AML-193 (cell line): ENCODE measurements at places on chromosomes 6 and 20.

DNA sequence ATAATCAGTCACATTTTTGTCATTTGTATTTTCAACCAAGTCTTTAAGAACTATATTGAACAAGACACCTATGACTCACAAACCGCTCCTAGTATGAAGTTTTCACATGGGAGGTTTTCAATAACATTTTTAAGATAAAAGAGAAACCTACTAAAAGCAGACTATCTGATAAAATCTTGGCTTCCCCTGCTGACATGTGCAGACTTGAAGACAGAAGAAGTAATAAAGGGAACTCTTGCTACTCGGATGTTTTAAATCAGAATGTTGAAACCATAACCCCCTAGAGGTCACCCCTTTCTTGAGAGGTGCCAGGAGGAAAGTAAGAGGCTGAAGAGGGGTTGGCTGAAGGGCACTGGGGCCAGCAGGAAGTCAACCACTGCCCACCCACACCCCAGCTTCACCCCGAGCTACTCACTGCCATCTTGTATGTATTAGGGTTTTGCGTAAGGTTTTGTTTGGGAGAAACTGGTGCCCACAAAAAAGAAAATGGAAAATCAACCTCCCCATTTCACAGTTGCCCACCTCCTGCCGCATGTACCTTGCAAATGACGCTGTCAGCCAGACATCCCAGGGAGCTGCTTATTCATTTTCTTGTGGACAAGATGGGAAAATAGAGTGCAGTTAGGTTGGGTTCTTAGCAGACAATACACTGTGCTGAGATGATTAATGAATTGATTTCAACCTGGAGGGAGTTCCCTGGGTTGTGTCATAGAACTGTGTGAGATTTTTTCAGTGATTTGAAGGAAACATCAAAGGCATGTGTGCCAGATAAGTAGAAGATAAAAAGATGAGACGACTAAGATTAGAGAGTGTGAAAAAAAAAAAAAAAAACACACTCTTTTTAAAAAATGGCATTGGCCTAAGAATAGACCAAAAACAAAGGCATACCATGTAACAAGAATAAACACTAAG lies 83.2 kb upstream of the TAB2 start:
- peak; percentile 30 for DNase-seq

DNA sequence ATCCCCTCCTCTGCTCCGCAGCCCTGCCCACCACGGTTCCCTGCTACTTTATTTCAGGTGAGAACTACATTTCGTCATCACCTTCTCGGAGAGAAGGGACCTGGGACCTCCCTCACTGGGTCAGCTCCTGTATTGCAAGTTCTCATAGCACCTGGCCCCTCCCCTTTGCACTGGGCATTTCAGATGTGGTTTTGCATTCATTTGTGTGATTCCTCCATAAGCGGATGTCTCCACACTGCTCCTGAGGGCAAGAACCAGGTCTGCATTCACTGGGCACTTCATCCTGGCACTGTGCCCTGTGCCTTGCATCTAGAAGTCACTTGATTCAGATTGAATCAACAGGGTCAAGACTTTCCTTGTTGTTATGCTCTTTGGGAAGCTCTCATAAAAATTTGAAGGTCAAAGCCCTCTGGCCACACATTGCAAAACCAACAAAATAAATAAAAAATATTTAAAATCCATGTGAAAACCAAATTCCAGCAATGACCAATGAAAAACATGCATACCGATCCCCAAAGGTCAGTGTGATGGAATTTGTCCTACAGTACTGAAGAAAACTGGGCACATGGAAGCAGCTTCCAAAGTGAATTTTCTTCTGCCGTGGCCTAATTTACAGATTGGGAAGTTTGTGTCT lies 89.1 kb upstream of the F13A1 start:
- DNase-seq: no peak

DNA sequence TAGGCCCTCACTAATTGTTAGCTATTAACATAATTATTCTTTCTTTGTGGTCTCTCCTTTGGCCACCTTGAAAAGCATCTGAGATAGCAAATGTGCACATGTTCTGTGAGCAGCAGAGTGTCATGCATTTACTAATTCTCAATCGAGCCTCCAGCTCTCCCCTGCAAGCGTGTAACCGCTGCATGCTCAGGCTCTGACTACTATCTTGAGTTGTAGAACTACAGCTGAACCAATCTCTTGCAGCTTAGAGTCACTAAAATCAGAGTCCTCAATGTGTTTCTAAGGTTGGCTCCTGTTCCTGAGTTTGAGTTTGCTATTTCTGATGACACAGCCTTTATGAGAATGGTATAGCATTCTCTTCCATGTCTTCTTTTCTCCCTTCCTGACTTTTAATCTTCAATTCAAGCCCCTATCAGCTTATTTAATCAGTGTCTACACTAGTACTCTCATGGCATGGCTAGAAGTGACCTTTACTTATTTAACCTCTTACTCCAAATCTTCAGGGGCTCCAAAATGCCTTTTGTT lies 65.5 kb downstream of the PPP1R3G start:
- no peak for DNase-seq

GRCh38 chr20:45320948-45321595 lies 13.0 kb upstream of the MATN4 start:
- peak; percentile 65 for DNase-seq

- DNase-seq: no peak
Observed at GRCh38 chr20:33890557-33890956, 79.4 kb downstream of the CHMP4B start.

- no peak for DNase-seq
Observed at GRCh38 chr20:43667341-43668132, 623 bp downstream of the MYBL2 start.

DNA sequence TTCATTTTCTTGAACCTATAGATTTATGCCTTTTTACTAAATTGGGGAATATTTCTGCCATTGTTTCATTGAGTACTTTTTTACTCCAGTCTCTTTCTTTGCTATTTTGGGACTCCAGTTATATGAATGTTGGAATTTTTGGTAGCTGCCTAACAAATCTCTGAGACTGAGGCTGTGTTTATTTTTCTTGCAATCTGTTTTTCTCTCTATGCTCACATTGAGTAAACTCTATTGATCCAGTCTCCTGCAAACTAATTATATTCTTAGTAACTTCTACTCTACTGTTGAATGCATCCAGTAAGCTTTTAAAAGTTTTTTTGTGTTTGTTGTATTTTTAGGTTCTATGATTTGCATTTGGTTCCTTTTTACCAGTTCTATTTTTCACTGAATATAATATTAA lies 903.4 kb upstream of the GJE1 start:
- DNase-seq: no peak

- DNase-seq: no peak
Observed at GRCh38 chr6:10323018-10323417, 91.9 kb downstream of the TFAP2A start.

GRCh38 chr20:62388839-62389600 lies 2.1 kb downstream of the RPS21 start:
- DNase-seq: no peak

GRCh38 chr20:62489932-62490263 lies 14.1 kb upstream of the GATA5 start:
- no peak for DNase-seq

DNA sequence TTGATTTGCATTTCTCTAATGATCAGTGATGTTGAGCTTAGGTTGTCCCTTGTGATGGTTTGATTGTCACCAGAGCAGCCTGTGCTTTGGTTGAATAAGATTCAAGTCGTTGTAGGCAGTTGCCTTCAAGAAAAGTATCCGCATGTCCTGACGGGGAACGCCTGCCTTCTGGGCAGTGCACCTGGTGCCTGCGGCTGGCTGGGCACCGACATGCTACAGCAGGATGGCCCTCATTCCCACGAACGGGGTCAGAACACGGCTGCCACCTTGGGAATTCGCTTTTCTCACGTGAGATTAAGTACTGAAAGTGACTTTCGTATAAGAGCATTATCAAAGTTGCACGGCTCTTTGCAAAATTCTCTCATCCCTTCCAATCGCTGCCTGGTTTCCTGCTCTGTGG lies 78.4 kb downstream of the CDH4 start:
- DNase-seq: no peak

GRCh38 chr6:27901801-27902200 lies 10.4 kb downstream of the OR2B2 start:
- DNase-seq: no peak

DNA sequence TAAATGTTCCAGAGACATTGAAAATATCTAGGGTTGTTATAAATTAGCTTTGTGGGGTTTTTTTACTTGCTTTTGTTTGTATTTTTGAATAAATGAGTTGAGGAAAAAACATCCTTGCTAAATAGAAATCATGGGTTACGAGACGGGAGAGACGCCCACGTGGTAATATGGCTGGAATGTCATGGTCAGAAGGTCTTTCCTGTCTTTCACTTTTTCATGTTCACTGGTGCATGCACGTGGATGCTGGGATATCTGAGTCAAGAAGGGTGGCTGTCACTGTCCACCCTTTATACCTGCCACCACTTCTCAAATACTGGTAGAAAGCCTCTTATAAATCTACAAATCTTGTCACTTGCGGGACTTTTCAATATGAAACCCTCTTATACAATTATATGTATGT lies 258.7 kb upstream of the AGPAT4 start:
- DNase-seq: no peak

- no peak for DNase-seq
Observed at GRCh38 chr20:18541741-18542140, 25.5 kb upstream of the SMIM26 start.

DNA sequence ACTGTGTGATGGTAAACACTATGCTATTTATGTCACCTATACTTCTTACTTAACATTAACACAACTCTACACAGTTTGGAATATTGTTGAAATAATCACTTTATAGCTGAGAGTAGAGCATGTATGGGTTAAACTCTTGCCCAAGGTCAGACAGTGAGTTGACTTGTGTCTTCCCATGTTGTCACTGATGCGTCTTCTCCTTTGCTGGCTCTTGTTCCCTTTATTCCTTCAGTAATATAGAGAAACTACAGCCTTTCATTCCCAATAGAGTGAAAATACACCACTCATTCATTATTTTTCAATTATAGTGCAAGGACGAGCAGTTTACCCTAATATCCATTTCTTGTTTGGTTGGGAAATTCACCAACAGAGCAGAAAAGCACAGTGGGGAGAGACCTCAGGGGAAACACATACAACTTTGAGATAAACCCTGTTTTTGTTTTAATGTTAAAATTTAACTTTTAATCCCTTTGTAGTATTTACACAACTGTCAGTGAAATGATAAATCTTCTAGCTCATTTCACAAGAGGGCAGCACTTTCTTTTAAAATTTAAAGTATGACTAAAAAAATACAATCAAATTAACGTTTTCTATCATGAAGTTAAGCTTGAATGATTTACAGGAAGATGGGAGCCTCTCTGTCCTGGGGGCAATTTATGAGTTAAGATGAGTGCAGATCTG lies 363.0 kb downstream of the UTRN start:
- no peak for DNase-seq

DNA sequence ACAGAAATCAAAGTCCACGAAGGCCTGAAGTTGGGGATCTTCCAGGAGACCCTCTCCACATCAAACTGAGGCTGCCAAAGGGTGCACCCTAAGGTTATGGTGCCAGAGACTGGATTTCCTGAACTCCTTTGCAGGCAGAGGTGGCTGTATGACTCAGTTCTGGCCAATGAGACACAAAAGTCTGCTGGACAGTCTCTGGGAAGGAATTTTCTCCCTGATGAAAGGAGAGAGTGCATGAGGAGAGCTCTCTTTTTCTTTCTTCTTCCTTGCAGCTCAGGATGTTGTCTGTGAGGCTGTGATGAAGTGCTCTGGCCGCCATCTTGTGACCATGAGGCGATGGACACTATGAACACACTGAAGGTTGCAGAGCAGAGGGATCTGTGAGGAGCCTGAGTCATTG lies 85.2 kb downstream of the MDGA1 start:
- no peak for DNase-seq

DNA sequence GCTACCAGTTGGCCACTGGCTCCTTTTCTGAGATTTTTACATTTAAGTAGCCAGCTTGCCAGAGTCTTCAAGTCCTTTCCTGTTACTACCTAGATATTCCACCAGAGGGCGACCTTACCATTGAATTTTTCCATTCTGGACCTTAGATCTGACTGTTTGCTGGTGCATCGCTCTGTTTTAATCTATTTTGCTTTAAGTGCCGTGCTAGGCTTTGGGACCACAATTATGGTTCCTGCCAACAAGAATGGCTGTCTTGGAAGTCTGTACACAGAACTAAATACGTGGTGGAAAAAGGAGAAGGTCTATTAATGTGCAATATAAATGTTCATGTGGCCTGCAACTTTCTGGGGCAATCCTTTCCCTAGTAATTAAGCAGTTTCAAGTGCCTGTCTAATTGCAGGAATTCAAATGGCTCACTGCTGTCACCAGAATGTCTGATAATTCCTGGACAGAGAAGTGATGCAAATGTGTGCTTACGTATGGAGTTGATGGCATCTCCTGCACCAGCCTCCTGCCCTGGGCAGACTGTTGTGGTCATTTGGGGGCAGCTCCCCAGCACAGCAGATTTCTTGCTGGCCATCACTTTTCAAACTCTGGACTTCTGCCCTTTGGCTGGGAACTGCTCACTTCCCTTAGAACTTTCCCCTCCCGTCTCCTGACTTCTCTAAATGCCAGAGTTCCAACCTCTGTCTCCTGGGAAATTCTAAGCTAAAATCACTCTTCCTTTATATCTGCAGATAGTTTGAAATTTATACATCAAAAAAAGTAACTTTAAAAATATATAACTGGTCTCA lies 5.6 kb upstream of the HLA-DOA start:
- peak; percentile 92 for DNase-seq

DNA sequence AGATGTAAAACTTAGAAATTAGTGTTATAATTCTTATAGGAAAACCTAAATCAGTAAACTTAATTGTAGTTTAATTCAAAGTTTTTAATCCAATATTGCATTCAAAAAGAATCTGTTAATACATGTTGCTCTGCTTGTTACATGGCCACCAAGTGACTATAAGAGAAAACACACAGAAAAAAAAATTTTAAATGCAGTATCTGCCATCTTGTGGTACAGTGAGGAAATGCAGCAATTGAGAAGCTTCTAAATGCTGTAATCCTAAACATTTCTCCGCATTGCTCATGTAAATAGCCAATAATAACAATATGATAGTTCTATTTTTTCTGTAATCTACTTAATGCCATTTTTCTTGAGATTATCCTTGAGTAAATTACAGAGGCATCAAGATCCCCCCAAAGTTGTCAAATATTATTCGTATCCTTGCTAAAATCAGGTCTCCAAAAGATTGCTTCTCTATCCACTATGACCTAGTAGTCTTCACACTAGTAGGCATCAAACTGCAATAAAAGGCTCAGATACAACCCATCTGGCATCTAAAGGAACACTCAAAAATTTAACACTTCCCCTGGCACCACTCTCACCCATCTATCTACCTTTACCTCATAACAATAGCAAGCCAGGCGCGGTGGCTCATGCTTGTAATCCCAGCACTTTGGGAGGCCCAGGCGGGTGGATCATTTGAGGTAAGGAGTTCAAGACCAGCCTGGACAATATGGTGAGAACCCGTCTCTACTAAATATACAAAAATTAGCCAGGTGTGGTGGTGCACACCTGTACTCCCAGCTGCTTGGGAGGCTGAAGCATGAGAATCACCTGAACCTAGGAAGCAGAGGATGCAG lies 34.6 kb downstream of the HDAC2 start:
- peak; percentile 81 for DNase-seq

DNA sequence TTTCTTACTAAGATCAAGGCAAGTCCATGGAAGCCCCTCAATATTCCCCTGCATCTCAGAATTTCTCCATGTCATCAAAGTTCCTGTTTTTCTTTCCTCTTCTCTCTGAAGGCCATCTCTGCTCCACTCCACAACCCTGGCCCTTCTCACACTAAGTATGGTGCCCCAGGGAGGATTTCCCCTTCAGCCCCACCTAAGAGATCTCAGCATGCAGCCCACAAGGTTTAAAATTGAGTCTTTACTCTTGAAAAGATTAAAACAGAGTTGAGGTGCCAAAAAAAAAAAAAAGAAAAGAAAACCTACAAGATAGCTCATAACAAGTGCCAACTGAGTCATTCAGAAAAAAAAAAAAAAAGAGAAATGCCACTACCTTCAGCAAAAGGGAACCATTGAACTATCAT lies 36.5 kb upstream of the TNFAIP3 start:
- no peak for DNase-seq
